Suppressor macrophage treated with lipopolysaccharide for 4 hours (primary cell): ENCODE measurements at places on chromosomes 6 and 20.

DNA sequence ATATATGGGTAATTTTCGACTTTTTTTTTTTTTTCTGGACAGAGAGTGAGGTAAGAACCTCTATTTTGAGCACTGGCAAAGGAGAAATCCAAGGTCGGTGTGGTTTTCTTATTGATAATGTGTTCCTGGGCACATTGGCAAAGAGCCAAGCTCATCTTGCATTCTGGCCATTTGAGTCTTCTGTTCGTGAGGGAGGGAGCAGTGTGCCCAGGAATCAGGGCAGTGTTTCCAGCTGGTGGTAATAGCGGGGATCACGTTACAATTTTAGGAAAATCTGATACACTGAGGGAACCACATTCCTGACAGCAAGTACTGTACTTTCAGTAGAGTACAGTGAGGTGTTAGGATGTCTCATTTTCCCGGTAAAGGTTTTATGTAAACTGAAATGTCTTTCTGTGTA is 442.3 kb upstream of the MAP3K7 start:
- DNase-seq = no peak

DNA sequence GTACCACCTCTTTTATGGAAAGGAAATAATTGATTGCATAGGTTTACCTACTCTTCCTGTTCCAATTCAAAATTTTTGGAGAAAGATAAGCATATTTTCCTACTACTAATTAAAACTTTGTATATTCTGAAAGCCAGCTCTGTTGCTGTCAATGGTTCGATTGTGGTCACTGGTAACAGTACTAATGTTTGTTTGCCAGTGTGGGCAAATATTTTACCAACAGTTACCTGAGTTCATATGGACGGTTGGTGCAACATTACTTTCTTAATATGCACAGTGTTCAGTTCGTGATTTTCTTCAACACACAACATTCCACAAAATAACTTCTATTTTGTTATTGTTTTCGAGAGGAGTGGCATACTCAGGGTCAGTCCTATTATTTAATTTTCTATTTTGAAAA is 17.1 kb upstream of the CTAGE9 start:
- no peak for DNase-seq

- DNase-seq = no peak
These were observed 31.4 kb downstream of the RAMACL start for GRCh38 chr6:166555086-166555485.

GRCh38 chr6:158323561-158323958 is 11.3 kb downstream of the TULP4 start:
- no peak for DNase-seq

GRCh38 chr6:147821295-147821897 is 312.9 kb downstream of the SAMD5 start:
- no peak for DNase-seq

DNA sequence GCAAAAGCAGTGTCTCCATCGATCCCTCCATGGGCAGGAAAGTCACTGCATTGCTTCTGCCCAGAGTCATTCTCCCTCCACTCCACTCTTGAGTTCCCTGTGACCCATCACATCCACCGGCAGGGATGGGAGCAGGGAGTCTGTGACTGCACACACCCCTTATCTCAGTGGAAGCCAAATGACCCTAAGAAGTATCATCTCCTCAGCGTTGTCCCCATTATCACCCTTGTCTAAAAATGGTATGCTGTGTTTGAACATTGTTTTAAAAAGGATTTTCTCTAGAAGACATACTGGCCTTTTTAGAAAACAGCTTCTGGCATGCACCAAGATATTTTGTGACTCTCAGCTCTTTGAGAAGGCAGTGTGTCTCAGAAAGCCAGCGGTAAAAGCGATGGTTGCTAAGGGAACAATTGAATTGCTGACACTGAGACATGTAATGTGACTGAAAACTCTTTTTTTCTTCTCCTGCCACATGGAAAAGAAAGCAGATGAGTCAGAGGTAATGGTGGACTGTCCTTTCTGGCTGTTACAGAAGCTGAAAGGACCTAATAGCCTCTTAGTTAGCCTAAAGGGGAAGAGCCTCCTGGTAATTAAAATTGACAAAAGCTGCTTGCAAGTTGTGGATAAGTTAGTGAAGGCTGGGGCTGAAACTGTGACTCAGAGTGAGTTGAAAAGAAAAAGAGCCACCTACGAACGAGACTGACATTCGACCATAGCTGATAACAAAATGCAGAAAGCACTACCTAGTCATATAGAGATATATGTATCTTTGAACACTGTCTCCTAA is 120.5 kb downstream of the MAP3K7 start:
- no peak for DNase-seq

DNA sequence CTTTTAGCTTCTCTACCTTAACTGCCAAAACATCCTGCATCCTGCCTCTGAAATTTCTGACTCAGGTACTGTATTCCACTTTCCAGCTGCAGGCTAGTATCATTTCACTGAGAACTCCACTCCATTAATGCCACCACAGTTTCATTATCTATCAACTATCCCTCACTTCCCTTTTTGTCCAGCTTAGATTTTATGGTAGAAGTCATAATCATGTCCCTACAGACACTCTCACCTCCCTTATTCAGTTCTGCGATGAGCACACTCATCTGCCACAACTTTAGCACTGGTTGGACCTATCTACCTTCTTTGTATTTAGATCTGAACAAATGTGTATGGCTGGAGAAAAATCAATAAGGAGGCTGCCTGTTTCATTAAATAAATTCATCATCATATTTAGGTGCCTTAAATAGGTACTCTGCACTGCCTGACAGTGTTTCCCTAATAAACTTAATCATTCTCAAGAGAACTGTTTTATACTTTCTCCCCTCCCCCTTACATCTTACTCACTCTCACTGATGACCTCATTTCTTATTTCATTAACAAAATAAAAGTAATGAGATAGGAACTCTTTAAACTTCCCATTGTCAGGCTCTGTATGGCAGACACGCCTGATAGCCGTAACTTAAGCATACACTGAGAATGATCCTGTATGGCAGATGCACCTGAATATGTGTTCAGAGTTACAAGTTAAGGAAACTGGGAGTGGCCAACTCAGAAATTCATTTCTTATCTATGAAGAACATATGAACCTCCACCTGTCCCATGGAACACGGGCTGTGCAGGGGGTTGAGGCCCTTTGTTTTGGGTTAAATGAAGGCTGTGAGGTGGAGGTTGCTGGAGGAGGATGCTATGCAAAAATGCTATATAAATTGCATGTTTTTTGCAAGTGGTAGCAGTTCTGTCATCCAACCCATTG is 95.3 kb upstream of the MAN1A1 start:
- peak; percentile 69 for DNase-seq

DNA sequence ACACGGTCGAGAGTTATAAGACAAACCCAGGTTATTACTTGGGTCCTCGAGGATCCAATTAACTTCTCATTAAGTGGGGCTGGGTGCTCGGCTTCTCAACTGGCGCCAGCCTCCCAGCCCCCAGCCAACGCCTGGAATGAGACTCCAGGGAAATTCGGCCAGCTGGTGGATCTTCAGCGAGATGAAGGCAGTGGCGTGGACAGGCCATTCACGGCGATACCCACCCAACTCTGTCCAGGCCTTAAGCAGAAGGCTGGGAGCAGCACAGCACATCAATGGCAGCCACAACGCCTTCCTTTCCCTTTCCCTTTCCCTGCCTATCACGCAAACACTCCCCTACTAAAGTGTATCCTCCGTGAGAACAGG is 868 bp downstream of the METTL24 start:
- DNase-seq = peak; percentile 14
